ENCODE measurements at places on chromosomes 13 and 19.

GRCh38 chr13:87333599-87333998, 337.6 kb upstream of the SLITRK5 start:
- DNase-seq, result no peak

- DNase-seq, result no peak
These were observed 78.7 kb upstream of the TNFSF11 start for GRCh38 chr13:42495255-42495654.

GRCh38 chr19:2428321-2428690, 920 bp upstream of the TIMM13 start:
- no peak for DNase-seq

GRCh38 chr13:111092685-111093084, 22.4 kb upstream of the ARHGEF7 start:
- DNase-seq, result no peak

DNA sequence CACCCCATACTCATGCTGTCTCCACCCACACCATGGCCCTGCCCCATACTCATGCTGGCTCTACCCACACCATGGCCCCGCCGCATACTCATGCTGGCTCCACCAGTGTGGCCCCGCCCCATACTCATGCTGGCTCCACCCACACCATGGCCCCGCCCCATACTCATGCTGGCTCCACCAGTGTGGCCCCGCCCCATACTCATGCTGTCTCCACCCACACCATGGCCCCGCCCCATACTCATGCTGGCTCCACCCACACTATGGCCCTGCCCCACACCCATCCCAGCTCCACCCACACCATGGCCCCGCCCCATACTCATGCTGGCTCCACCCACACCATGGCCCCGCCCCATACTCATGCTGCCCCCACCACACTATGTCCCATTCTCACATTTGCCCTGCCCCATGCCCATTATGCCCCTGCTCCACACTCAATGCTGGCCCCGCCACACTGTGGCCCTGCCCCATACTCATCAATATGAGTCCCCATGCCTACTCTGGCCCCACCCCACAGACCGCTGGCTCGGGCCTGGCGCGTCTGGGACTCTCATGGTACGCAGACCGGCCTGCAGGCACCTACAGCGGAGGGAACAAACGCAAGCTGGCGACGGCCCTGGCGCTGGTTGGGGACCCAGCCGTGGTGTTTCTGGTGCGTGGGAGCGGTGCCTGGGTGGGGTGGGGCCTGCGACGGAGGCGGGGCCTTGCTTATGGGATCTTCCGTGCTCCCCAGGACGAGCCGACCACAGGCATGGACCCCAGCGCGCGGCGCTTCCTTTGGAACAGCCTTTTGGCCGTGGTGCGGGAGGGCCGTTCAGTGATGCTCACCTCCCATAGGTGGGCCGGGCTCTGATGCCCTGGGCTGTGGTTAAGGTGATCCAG, 3.7 kb upstream of the ARHGAP45 start:
- no peak for DNase-seq

- DNase-seq, result no peak
These were observed 6.4 kb upstream of the F7 start for GRCh38 chr13:113099142-113099541.
